Epithelial cell of proximal tubule (primary cell): ENCODE measurements at places on chromosomes 1 and 21.
A peak's percentile ranks its signal among the peaks of the same experiment; 100 is the strongest.

GRCh38 chr1:24990779-24991641 is 60.9 kb upstream of the RUNX3 start:
- DNase-seq: no peak

DNA sequence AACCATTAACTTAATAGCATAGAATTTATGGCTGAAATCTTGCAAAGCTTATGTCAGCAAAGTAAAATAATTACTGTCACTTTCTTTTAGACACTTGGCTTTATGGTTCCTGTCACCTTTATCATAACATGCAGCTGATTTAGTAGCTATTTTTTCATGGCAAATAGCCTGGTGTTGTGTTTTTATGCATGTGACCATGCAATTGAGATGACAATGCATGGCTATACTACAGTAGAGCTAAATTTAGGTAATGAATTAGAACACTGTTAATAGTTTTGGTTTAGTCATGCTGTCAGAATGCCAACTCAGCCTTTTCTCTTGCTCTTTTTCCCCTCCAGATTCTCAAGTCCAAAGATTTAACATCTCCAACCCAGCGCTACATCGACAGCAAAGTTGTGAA is 88.6 kb downstream of the TGFB2 start:
- no peak for DNase-seq

- DNase-seq: peak; percentile 70
These were observed 10.2 kb upstream of the IFI16 start for GRCh38 chr1:158999316-159000069.

- DNase-seq: no peak
These were observed 29.7 kb downstream of the ECE1 start for GRCh38 chr1:21260405-21261125.

GRCh38 chr1:157081707-157082106 is 17.9 kb downstream of the ETV3L start:
- no peak for DNase-seq

GRCh38 chr1:240598216-240599001 is 13.5 kb downstream of the GREM2 start:
- no peak for DNase-seq

DNA sequence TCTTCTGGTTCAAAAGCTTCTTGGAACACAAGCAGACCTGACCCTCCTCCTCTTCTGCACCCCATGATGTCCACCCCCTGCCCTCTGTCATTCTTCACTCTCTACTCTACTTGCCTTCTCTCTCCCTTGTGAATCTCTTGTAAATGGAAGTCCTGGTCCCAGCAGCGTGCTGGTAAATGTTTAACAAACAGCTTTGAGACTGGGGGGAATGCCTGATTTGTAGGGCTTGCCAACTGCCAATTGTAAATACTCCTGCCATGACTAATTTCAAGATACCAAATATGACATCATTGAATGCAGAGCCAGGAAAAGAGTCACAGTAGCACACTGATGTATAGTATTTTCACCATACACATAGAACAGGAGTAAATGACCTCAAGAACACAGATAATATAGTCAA is 40.9 kb upstream of the LRRN2 start:
- peak; percentile 83 for DNase-seq

DNA sequence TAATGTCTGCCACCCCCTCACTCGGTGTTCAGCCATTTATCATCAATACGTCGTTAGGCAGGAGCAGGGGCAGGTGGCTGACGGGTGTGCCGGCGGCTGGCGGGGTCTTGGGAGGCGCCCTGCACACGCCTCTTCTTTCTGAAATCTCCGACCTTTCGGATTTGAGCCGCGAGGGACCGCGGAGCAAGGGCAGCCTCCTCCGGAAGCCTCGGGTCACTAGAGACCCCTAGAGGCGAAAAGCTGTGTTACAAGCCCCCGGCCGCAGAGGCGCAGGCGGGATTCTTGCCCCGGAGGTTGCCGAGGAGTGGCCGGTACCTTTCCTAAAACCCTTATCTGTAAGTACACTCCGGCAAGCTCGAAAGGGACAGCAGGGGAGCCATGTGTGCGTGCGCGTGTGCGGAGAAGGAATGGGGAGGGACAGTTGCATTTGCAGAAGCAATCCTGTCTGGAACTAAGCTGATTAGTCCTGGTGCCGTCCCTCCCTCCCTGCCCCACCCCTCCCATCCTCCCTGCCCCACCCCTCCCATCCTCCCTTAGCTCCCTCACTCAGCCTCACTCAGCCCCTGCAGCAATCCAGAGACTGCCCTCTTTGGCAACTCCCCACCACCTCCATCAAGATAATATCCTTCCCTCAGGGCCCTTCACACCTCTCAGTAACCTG is 11.0 kb downstream of the BRINP2 start:
- DNase-seq: no peak

- DNase-seq: no peak
These were observed 512.2 kb downstream of the NPHP4 start for GRCh38 chr1:5479876-5480646.
